ENCODE measurements at places on chromosomes 11 and 22.

GRCh38 chr11:20388096-20389055 lies 860 bp downstream of the PRMT3 start:
- no peak for DNase-seq

GRCh38 chr22:40023341-40023841 lies 28.6 kb downstream of the FAM83F start:
- no peak for DNase-seq

DNA sequence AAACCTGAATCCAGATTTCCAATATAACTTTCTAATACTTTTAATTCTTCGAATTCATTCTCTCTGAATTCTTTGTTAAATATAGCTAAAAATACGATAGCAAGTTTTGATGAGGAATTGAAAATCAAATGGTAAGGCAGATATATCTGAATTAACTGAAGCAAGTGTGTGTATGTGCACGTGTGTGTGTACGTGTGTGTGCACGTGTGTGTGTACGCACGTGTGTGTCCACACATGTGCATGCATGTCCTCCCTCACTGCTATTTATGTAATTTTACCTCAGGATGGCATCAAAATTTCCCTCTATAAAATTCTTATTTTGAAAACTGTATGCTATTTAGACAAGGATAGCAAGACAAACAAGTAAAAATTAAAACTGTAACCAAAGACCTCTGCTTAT lies 961.3 kb upstream of the CNTN5 start:
- DNase-seq = no peak

- peak; percentile 63 for DNase-seq
Observed at GRCh38 chr11:119339589-119340334, 921 bp downstream of the C1QTNF5 start.

GRCh38 chr22:26792522-26792921 lies 135.1 kb downstream of the MIAT start:
- no peak for DNase-seq

DNA sequence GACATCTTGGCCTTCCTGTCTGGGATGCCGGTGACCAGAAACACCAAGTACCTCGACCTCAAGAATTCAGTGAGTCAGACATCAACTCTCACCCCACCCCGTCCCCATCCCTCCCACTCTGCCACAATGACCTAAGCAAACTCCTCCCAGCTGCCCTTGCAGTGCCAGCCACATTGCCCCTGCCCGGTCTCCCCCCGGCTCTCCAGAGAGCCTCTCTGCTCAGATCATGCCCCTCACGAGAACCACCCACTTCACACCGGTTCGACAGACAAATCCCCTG lies 23.6 kb upstream of the MYRF start:
- DNase-seq = no peak

DNA sequence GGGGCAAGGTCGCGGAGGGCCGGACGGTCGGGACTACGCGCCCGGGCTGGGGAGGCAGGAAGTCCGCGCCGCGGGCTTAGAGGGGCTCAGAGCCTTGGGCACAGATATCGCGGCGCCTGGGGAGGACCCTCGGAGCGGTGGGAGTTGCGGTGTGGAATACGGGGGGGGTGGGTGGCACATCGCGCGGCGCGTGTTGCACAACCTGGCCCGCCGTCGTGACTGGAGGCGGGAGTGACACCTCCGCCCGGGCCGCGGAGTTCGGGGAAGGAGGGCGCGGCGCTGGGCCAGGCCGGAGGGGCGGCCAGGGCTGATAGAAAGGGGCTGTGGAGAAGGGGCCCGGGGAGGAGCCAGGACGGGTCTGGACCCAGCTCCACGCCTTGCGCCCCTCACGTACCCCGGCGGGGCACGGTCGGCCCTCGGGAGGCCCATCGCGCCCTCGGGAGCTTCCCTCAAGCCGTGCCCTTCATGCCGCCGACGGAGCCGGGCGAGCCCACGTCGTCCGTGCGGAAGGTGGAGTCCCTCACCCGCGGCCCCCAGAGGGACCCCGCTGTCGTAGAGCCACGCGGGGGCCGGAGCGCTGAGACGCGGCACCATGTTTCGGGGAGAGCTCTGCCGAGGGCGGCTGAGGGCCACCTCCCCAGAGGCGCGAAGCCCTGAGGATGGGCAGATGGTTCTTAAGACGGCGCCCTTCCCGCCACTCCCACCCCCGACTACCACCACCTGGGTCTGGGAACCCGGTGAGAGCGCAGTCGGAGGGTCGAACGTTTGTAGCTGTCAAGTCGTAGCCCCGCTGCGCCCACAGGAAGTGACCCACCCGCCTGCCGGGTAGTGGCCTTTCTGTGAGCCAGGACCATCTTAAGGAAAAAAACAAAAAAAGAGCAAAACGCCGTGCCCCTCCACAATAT lies 729 bp downstream of the IL17RA start:
- peak; percentile 58 for DNase-seq

DNA sequence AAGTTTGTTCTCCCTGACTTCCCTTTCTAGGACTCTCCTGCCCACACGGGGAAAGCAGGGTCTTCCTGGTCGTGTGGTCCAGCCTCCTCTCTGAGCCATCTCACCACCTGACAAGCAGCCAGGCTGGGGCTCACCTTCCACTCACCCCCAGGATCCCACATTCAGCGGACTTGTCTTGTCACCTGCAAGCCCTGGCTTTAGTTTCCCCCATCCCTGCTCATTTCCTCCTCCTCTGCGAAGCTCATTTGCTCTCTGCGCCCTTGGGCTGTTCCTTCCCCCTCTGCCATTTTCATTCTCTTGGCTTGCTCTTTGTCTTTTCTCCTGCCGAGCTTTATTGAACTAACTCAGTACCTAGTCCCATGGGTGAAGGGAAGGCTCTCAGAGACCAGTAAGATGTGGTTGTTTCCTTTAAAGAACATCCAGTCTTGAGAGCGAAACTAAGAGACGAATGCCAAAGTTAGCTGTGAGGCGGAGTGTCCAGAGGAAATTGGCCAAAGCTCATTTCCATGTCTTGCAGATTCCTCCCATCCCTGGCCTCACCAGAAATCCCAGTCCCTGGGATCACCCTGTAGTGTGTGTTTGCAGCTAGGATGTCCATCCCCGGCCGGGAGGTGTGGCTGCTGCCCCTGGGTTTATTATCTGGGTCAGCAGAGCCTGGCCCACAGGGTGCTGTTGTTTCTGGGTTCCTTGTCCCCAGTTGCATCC lies 2.0 kb downstream of the ST14 start:
- no peak for DNase-seq

DNA sequence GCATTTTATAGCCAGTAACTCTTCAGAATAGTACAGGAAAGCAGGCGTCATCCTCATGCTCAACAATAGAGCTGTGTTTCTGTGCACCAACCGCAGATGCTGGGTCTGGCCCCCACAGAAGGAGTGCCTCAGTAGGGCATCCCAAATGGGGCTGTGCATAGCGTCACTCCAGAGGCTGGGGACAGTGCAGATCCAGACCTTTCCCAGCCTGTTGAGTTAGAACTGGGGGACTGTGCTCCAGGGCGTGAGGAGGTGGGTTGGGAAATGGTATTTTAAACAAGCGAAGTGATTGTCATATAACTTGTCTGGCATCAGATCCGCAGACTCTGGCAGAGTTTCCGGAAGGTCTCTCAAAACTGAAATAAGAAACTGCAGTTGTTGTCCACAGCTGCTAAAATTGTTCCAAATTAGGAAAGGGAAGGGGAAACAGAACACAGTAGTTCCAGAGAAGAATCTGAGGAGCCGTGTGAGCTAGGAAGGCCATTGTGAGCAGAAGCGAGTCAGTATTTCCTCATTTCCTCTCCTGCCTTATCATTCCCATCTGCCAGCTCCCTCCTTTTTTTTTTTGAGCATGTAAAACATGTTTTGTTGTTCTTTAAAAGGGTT lies 52.2 kb downstream of the JAM3 start:
- no peak for DNase-seq

DNA sequence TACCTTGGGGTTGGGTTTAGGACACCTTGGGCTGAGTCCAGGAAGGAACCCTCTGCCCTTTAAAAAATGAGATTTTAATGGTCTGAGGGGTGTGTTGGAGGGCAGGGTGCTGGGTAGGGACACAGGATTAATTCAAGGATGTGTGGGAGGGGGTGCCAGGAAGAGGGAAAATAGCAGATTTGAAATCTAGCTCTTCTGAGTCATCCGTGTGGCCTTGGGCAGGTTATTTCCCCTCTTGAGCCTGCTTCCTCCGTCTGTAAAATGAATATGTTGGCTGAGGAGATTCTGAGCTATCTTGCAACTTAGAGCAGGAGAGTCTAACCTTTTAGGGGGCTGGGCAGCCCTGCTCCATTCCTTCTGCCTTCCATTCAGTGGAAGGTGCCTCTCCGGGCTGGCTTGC lies 3.0 kb downstream of the TSPAN18 start:
- DNase-seq = no peak

- DNase-seq = no peak
Observed at GRCh38 chr22:23217171-23218052, 37.1 kb downstream of the BCR start.

DNA sequence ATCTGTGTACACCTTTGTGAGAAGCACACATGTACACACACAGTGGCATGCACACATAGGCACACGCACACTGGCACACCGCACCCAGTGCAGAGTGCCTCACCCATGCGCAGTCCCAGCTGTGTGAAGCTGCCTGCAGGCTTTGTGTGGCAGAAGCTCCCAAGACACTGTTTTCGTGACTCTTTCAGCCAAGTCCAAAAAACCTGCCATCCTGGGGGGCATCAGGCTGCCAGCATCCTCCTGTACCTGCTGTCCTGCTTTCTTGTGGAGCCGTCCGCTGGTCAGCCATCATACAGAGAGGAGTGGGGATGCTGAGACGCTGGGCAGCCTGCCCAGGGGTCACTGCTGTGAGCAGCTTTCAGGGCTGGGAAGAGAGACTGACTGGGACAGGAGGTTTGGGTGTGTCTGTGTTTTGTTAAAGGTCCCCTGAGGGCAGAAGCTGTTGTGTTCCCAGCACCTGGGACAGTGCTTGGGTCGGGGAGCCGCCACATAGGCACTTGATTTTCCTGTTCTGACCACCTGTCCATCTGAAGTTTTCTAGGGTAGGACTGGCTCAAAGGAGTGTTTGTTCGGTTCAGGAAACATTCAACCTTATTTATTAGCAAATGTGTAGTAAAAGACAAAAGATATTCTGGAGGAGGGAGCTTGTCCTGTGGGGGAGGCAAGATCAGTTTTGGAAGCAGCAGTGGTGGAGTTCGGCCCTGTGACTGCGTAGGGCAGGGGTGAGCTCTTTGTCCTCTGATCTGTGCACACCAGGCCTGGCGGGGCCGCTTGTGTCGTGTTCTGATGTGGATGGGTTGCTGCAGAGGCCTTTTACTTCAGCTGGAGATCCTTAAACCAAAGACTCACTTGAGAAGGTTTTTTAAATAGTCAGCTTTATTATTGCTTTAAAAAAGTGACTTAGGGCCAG lies 29.7 kb downstream of the AP2A2 start:
- no peak for DNase-seq

GRCh38 chr11:107545101-107545514 lies 20.4 kb downstream of the ALKBH8 start:
- DNase-seq = no peak

DNA sequence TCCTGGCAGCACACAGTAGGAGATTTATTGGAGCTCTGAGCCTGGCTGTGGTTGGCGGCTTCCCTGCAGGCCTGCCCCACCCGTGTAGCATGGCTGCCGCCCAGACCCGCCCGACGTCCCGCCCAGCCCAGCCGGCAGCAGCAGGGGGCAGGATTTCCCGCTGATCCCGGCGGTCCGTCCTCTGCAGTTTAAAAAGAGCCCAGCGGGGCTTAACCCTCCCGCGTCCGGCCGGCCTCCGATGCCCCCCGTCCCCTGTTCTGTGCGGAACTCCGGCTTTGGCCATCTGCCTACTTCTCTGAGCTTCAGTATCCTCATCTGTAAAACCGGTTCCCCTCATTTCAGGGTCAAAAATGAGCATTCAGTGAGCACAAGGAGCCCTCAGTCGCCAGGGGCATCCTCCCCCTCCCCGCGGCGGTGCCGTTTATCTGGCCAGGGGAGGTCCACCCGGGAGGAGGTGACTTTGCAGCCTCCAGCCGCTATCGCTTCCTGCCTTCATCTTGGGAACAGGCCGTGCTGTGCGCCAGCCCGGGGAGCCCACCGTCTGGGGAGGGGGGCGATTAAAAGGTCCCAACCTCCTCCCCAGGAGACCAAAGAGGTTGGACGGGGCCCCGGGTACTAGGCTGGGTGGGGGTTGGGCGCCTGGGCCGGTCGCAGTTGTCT lies at the start of gene GAS2L1:
GAS2L1 (plus strand) TSS at position 476 of the 660 bp plus-strand sequence. CDS start 1,456 bp downstream, outside the sequence.
- peak; percentile 52 for DNase-seq

DNA sequence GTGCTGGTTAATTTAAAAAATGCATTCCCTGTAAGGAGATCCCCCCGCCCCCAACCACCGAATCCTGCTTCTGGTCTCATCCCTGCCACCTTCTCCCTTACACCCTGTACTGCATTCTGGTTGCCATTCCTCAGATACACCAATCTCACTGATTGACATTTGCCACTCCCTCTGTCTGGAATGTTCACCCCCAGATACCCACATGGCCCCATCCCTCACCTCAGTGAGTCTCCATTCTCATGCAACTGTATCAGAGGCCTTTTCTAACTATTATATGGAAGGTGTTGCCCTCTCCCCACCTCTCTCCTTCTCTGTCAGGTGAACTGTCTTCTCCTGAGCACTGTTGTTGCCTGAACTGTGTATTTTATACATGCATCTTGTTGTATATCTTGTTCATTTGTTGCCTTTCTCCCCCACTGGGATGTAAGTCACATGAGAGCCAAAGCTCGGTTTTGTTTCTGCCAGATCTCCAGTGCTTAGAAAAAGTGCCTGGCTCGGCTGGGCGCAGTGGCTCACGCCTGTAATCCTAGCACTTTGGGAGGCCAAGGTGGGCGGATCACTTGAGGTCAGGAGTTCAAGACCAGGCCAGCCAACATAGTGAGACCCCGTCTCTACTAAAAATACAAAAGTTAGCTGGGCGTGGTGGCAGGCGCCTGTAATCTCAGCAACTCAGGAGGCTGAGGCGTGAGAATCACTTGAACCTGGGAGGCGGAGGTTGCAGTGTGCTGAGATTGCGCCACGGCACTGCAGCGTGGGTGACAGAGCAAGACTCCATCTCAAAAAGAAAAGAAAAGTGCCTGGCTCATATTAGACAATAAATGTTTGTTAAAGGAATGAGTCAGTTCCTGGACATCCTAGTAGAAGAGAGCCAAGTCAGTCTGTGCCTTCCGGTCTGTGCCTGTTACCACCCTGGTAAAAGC lies 61.0 kb downstream of the TNRC6B start:
- peak; percentile 40 for DNase-seq

GRCh38 chr11:62000539-62001446 lies 33.4 kb upstream of the FTH1 start:
- DNase-seq = no peak

GRCh38 chr11:28618416-28618815 lies 510.2 kb downstream of the METTL15 start:
- no peak for DNase-seq

- DNase-seq = no peak
Observed at GRCh38 chr22:36771356-36772063, 4.4 kb downstream of the IFT27 start.

GRCh38 chr11:70568035-70568813 lies 169.9 kb downstream of the CTTN start:
- no peak for DNase-seq
